ENCODE measurements at places on chromosomes 3 and 15. TPM values are rescaled to one million over a fixed set of nuclear protein-coding genes. Genes with fewer than 3 reads are reported as not detected.

GRCh38 chr15:70526221-70526973 is 237.0 kb downstream of the UACA start:
- DNase-seq, result no peak

Gene GPR176
- 17.7 TPM for polyA plus RNA-seq

DNA sequence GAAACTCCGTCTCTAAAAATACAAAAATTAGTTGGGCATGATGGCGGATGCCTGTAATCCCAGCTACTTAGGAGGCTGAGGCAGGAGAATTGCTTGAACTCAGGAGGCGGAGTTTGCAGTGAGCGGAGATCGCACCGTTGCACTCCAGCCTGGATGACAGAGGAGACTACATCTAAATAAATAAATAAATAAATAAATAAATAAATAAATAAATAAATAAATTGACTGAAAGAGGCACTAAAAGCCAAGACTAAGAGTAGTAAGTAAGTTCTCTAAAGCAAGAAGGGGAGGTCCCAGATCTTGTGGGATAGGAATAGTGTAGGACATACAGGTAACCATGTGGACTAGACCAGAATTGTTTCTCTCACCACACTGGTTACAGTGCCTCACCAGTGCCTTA is 40.0 kb downstream of the TLNRD1 start:
- no peak for DNase-seq

GRCh38 chr15:68276668-68277067 is 877 bp upstream of the FEM1B start:
- no peak for DNase-seq

DNA sequence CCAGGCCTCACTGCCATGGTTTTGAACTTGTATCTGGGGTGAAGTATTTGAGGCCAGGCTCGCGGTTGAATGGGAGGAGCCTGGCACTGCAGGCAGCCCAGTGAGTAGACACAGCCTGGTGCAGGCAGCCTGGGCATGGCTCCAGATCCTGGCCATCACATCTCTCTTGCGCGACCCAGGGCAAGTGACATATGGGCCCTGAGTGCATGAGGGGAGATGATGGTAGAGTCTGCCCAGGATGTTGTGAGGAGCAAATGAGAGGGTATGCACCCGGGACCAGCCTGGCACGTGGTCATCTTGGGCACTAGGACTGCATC is 103.5 kb downstream of the TBC1D2B start:
- no peak for DNase-seq

DNA sequence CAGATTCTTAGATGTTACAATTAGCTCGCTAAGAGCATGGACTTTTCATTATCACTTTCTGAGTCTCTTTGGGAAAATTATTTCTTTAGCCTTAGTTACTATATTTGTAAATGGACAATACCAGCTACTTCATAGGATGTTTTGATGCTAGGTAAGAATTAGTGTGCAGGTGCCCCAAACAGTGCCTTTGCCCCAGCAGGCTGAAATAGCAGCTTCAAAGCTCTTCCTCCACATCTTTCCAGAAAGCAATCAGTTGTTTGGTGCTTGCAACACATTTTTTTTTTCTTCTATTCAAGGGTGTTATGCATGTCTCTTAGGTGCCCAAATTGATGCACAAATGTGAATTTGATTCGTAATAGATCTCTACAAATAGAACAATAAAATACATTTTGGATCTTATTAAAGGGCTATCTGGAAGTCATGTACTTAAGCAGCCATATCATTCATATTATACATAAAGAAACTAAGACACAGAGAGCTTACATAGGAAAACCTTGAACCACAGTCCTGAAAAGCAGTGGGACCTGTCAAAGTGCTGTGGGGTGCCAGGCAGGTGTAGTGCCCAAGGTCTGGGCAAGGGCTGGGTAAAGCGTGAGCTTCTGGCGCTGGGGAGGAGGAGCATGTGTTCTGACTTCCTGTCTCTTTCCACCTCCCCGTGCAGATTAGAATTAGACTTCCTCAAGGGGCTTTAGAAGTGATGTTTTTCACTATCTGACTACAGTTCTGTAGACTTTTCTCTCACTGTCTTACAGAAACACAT is 62.9 kb downstream of the FNDC3B start:
- DNase-seq, result no peak

GRCh38 chr15:73336756-73337155 is 32.0 kb downstream of the HCN4 start:
- DNase-seq, result no peak

All from right renal pelvis (tissue), 4 donors.